ENCODE measurements at places on chromosomes 1 and 21.
A peak's percentile ranks its signal among the peaks of the same experiment; 100 is the strongest.

- DNase-seq = peak; percentile 61
These were observed 16.2 kb downstream of the DRAXIN start for GRCh38 chr1:11707621-11708276.

DNA sequence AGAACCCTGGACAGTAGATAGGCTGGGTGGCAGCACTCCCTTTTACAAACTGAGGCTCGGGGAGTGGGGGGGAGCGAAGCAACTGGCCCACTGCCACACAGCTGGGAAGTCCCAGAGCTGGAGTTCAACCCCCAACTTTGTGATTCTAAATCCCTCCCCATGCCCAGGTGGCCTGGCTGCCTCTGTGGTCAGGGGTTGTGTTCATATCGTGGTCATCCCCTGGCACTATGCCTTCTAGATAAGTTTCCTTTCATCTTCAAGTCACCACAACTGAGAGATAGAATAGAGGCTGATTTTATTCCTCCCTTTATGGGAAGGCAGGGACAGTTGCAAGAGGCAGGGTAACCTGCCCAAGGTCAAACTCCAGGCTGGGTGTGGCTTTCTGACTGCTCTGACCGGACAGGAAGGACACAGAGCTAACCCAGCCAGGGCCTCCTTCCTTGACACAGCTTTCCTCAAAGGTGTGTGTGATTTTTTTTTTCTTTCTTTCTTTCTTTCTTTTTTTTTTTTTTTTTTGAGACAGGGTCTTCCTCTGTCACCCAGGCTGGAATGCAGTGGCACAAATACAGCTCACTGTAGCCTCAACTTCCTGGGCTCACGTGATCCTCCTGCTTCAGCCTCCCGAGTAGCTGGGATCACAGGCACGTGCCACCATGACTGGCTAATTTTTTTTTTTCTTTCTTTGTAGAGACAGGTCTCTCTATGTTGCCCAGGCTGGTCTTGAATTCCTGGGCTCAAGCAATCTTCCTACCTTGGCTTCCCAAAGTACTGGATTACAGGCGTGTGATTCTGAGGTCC is 18.4 kb upstream of the TNFRSF1B start:
- DNase-seq = no peak

GRCh38 chr1:51850420-51851223 is 27.9 kb downstream of the NRDC start:
- DNase-seq = no peak

DNA sequence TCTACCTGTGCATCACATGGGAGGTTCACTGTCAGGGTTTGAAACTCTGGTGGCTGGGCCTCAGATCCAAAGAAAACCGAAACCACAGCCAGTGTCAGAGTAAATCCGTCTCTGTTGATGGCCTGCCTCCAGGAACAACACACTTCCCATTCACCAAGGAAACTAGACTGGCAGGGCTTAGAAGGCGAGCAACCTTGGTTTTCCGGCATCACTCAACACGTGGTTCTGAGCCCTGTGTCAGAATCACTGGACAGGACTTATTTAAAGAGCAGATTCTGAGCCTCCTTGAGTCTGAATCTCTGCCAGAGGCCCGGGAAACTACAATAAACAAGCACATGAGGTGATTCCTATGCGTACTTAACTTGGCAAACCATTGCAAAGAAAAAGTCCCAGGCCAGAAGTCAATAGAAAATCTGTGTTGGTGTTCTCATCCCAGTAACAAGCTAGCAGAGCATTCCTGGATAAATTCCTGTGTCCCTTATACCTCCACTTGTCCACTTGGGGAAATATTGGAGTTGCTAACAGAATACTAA is 70.0 kb downstream of the KCTD3 start:
- no peak for DNase-seq

DNA sequence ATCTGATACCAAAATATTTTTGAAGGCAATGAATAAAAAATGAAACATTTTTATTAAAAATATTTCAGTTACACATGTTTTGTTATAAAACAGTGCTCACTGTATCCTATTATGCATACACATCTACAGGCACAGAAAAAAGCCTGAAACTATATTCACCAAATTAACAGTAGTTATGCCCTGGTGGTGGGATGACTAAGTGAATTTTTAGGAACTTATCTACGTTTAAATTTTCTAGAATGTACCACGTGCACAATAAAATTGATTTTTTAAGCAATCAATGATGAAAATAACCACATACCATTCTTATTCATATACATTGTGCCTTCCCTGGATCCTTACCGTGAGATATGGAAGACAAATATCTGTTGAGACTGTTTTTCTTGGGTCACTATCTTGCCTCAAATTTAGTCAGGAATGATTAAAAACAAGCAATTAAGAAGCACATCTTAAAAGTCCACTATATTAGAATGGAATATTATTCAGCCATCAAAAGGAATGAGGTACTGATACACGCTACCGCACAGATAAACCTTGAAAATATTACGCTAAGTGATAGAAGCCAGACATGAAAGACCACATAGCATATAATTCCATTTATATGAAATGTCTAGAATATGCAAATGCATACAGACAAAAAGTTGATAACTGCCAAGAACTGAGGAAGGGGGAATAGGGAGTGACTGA is 17.4 kb downstream of the TP53BP2 start:
- no peak for DNase-seq

- DNase-seq = no peak
These were observed 27.5 kb downstream of the SPAG17 start for GRCh38 chr1:118157506-118157905.
